ENCODE measurements at places on chromosomes 5 and 9. TPM values are rescaled to one million over a fixed set of nuclear protein-coding genes. Genes with fewer than 3 reads are reported as not detected.

COL15A1 gene
- total RNA-seq, result not detected

HNRNPK gene
- total RNA-seq, result 653 TPM

DNA sequence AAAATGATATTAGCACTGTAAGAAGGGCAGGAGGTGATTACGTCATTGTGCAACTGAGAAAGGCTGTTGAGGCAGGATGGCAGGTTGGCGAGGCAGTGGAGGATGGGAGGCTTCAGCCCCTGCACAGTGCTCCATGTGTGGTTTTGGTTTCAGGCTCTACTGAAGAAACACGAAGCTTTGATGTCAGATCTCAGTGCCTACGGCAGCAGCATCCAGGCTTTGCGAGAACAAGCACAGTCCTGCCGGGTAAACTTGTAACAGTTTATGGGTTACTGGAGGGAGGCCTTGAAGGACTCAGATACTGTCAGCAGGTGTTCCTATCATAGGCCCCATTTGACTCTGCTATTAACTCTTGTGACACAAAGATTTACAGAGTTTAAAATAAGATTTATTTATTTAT is 35.1 kb downstream of the SPTAN1 start:
- no peak for DNase-seq

GRCh38 chr9:15189481-15189880 is 117.5 kb downstream of the TTC39B start:
- no peak for DNase-seq

- no peak for DNase-seq
These were observed 1.1 kb downstream of the SSNA1 start for GRCh38 chr9:137189297-137190295.

GRCh38 chr9:36424289-36425055 is 24.4 kb upstream of the RNF38 start:
- no peak for DNase-seq

DNA sequence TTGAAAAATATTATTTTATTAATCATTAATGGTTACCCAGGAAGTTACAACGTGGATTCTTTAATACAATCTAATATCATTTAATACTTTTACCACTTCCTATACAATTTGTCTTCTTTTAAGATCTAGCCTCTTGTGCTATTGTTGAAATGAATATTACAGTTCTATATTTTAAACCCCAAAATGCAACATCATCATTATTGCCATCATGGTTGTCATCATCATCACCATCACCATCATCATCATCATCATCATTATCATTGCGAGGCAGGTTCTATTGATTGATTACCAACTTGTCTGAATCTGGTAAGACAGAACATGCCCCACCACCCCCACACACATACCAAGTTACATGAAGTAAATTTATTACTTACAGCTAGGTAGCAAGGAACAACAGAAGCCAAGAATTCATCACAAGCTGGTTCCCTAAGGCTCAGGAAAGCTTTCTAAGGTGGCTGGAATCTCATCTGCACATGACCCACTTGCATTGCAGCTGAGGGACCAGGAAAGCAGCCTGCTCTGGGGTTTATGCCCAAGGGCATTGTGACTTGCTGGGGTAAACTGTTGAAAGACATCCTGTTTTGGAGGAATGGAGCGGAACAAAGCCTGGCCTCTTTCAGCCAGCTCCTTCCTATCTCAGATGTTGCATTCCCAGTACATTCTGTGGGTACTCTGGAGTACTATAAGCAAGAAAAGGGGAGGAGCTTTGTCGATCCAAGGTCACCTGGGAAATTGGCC is 418.1 kb downstream of the PRR16 start:
- DNase-seq, result no peak

DNA sequence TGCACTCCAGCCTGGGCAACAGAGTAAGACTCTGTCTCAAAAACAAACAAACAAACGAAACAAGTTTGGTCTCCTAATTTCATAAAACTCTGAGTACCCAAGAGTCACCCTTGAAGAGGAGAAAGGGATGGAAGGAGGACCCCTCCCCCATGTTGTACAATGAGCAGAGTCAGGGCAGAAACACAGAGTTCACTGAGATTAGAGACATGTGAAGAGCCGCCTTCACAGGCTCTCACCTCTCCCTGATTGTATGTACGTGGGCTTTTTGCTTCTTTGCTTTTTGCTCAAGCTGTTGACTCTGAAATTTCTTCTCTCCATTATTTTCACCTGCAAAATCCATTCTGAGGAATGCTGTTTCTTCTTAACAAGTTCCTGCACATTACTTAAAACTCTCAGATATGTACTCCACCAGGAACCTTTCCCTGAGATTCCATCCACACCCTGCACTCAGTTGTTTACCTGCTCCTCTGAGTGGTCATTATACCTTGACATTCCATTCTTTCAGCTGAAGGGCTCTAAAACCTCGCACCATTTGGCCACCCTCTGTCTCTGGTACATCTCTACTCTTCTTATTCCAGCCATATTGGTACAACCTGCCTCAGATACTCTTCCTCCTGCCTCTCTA is 44.4 kb upstream of the ABCA1 start:
- DNase-seq, result no peak

GRCh38 chr5:149170299-149170698 is 29.0 kb downstream of the ABLIM3 start:
- DNase-seq, result no peak

DNA sequence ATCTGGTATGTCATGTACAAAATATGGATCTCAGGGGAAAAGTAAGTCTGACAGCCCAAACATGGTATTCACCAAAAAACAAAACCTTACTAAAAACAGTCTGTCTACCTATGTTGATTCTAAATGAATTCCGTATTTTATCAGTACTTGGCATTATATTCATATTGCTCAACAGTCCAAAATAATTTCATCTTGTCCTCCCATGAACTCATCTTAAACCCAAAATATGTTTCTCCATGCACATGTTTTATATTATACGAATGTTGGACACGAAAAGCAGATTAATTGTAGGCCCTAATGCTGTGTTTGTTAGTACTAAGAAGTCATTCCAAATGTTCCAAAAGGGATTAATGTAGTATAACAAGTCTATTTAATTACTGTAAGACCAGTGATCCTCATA is 20.1 kb downstream of the NFIB start:
- DNase-seq, result no peak

DNA sequence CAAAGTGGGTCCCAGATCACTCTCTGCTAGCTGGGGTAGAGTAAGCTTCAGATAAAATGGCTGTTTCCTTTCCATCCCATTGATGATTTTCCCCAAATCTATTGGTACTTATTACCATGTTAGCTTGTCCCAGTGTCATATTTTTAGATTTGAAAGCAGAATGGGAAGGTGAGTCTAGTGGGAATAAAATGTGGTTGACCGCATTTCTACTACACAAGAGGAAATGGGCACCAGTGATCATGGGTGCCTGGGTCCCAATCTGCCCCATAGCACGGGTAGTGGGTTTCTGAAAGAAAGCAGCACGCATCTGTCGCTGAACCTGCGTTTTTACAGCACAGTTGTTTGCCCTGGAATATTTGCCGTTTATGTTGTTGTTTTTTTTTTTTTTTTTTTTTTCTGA is 20.1 kb downstream of the DAPK1 start:
- no peak for DNase-seq

FGF10 gene
- not detected for total RNA-seq
